ENCODE measurements at places on chromosomes 3 and 15. TPM values are rescaled to one million over a fixed set of nuclear protein-coding genes. Genes with fewer than 3 reads are reported as not detected.
A peak's percentile ranks its signal among the peaks of the same experiment; 100 is the strongest.

DNA sequence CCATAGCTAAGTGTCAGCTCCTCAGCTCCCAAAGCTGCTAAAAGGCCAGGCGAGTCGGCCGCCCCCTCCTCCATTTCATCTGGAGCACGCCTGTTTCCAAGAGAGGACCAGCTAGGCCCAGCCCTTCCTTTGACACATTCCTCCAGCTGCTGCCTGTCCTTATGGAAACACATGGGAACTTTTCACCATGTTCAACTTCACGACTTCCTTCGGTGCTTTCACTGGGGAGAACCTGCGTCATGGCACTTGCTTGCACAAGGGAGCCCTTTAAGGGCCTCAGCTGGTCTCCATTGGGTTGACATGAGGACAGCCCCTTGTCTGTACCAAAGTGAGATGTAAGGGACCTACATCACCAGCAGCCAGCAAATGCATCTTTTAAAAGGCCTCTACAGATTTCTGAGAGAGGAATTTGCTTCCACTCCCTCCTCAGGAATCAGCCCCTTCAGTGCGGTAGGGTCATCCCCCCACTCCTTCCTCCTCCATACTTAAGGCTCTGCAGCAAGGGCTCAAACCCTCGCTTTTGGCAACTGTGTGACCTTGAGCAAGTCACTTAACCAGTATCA is 2.1 kb downstream of the MAGI1 start:
- no peak overlapping the region for H3K27ac ChIP-seq
- no peaks in the 10 kb centered on the region for H3K27me3 ChIP-seq
- H3K36me3 ChIP-seq = no peaks in the 10 kb centered on the region
- peak overlapping the region; percentile 83 for H3K4me3 ChIP-seq
- no peak for DNase-seq
- peaks cover 3% of the 10 kb centered on the region for H3K4me1 ChIP-seq

DNA sequence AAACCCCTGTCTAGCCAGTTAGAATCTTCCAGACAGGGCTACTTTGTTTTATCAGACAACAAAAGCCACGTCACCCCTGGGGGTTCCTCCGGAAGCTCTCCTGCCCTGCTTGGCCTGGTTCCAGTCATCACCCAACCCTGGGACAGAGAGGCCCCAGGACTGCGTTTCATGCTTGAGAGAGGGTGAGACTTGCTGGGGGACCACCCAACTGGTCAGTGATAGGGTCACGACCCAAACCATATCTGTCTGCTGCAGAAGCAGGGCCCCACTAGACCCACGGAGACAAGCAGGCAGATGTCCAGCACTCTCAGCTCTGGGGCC is 1.2 kb downstream of the NT5DC2 start:
- H3K27ac ChIP-seq = peak overlapping the region; percentile 36
- peak overlapping the region; percentile 47 for H3K4me3 ChIP-seq
- DNase-seq = peak; percentile 48
- no peaks in the 10 kb centered on the region for H3K36me3 ChIP-seq
- H3K27me3 ChIP-seq = no peaks in the 10 kb centered on the region

GRCh38 chr3:10289787-10290355 is 2.9 kb downstream of the GHRL start:
- H3K27ac ChIP-seq = no peak overlapping the region
- H3K4me3 ChIP-seq = no peak overlapping the region
- no peaks in the 10 kb centered on the region for H3K36me3 ChIP-seq
- DNase-seq = no peak
- H3K27me3 ChIP-seq = no peaks in the 10 kb centered on the region

- H3K4me1 ChIP-seq = peaks cover 14% of the 10 kb centered on the region
- no peaks in the 10 kb centered on the region for H3K36me3 ChIP-seq
- no peaks in the 10 kb centered on the region for H3K27me3 ChIP-seq
Observed at GRCh38 chr3:61828184-61828874, 267.0 kb downstream of the PTPRG start.

DNA sequence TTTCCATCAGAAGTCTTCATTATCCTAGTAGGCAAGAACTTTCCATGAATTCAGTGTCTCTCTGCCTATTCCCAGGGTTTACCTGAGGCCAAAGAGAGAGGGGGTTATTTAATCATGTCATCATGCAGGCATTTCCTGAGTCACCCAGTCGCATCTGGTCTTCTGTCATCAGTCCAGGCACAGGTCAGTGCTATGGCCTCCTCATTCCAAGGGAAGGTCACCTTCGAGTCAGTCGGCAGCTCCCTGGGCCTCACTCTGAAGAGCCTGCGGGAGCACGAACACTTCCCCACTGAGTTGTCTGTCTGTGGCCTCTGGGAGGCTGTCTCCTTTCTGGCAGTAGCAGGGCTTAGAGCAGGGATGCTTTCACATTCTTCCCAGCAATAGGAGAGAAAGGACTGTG is 26.2 kb upstream of the LRTM1 start:
- no peak for DNase-seq
- H3K36me3 ChIP-seq = no peaks in the 10 kb centered on the region
- H3K4me1 ChIP-seq = no peaks in the 10 kb centered on the region
- H3K27me3 ChIP-seq = no peaks in the 10 kb centered on the region
- H3K27ac ChIP-seq = no peak overlapping the region
- no peak overlapping the region for H3K4me3 ChIP-seq

- DNase-seq = no peak
- H3K27me3 ChIP-seq = no peaks in the 10 kb centered on the region
- H3K36me3 ChIP-seq = no peaks in the 10 kb centered on the region
- no peak overlapping the region for H3K4me3 ChIP-seq
- H3K27ac ChIP-seq = no peak overlapping the region
Observed at GRCh38 chr15:92033314-92033713, 179.8 kb downstream of the SLCO3A1 start.

DNA sequence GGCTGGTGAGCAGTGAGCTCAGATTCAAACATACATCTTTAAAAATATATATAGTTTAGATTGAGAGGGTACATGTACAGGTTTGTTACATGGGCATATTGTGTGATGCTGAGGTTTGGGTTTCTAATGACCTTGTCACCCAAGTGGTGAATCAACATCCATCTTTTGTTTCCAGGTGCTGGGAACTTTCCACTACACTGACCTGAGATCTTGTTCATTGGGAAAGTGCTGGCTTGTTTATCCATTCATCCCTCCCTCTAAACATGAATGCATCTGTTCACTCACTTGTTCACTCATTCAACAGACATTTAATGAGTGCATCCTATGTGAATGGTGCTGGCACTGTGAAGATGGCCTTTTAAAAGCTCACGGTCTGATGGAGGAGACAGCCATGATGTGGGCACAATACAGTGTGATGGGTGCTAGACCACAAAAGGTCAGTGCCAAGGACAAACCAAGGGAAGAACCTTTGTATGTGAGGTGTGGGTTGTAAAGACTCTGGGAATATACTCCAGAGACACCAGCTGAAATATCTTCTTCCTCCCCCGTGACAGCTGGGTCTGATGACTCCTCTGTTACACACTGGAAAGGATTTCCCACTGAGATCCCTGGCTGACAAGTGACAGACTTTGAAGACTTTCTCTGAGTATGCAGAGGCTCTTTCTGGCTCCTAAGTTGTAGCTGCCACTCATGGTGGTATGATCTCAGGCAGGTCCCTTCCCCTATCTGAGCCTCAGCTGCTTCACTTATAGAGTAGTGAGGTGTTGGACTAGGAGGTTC is 16.2 kb upstream of the ITGA11 start:
- H3K27me3 ChIP-seq = no peaks in the 10 kb centered on the region
- no peak overlapping the region for H3K27ac ChIP-seq
- no peaks in the 10 kb centered on the region for H3K36me3 ChIP-seq
- H3K4me3 ChIP-seq = no peak overlapping the region

LAMB2 gene
- total RNA-seq = 538 TPM

GOLGA8S gene
- total RNA-seq = 0.65 TPM

- DNase-seq = no peak
- no peaks in the 10 kb centered on the region for H3K4me1 ChIP-seq
- no peaks in the 10 kb centered on the region for H3K27me3 ChIP-seq
- no peaks in the 10 kb centered on the region for H3K36me3 ChIP-seq
- H3K4me3 ChIP-seq = no peak overlapping the region
Observed at GRCh38 chr3:99402755-99403154, 235.6 kb upstream of the COL8A1 start.

- no peak for DNase-seq
- H3K36me3 ChIP-seq = no peaks in the 10 kb centered on the region
- no peaks in the 10 kb centered on the region for H3K4me1 ChIP-seq
- H3K27ac ChIP-seq = no peak overlapping the region
- no peak overlapping the region for H3K4me3 ChIP-seq
- H3K27me3 ChIP-seq = no peaks in the 10 kb centered on the region
Observed at GRCh38 chr15:25172691-25173090, 217.9 kb downstream of the SNRPN start.

RTP1 gene
- not detected for total RNA-seq

NME9 gene
- 0.43 TPM for total RNA-seq

DUOXA2 gene
- total RNA-seq = not detected

DNA sequence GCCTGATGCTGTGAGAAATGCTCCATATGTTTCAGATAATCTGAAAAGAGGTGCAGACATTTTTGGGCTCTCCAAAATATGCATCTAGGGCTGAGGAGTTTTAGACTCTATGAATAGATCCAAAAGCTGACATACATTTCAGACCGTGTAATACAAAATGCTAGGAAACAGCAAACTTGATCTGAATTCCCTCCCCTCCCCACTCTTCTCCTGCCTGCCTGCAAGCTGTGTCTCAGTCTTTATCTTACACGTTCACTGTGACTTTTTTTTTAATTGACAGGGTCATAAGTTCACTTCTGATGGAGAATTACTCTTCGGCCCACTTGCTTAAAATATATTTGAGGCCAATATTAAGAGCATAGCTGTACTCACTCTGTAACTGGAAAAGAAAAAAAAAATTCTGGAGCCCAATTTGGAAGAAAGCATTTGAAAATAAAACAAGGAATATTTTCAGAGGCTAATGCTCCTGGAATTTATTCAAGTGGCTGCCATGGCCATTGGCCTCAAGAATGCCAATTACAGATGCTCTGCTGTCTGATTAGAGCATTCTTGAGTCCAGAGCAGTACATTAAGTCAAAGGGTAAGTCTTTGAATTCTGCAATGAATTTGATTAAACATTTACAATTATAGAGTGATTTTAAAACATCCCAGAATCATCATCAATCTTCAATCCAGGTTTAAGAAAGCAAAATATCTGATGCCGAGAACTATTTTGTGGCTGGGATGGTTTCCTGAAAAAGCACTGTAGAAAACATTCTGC is 146.2 kb upstream of the SEMA6D start:
- DNase-seq = no peak
- no peak overlapping the region for H3K4me3 ChIP-seq
- no peaks in the 10 kb centered on the region for H3K36me3 ChIP-seq

PPP1R14D gene
- total RNA-seq = not detected

DNA sequence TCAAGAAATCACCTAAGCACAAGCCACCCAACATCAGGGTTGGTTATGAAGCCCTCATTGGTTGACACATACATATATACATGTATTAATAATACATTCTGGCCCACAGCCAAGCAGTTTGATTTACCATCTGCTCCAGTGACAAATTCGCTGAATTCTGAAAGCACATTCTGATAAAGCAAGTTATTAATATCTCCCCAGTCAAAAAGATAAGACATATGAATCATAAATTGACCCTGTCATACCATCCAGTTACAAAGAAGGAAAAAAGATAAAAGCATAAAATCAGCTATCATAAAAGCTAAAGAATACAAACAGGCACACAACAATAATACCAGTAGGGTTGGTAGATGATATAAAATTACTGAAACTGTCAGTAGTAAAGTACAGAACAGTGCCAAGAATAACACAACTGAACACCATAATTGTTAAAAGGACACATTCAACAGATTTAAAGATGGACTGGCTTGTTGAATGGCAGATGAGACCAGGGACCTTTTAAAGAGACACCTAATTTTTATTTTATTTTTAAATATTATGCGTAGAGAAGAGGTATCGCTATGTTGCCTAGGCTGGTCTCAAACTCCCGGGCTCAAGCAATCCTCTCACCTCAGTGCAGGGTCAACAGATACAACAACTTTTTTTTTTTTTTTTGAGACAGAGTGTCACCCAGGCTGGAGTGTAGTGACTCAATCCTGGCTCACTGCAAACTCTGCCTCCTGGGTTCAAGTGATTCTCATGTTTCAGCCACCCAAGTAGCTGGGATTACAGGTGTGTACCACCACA is 7.7 kb downstream of the SNX4 start:
- H3K27ac ChIP-seq = no peak overlapping the region
- H3K36me3 ChIP-seq = no peaks in the 10 kb centered on the region
- no peak overlapping the region for H3K4me3 ChIP-seq
- H3K4me1 ChIP-seq = no peaks in the 10 kb centered on the region
- H3K27me3 ChIP-seq = no peaks in the 10 kb centered on the region
- DNase-seq = no peak

DNA sequence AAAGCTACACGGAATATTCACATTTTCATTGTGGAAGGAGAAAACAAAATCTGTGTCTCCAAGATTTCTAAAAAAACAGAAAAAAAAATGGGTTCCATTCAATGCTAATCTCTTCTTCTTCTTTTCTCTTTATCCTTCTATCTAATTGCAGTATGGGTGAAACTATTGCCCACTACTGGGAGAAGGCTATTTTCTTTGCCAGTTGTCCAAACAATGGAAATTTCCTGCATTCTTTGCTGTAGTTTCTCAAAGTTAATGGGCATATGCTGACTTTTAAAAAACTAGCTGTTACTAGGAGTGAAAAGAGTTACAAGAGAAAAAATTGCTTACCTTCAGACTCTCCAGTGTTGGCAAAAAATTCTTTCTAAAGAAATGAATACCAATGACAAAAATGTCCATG is 179.3 kb upstream of the ANKRD28 start:
- H3K4me3 ChIP-seq = no peak overlapping the region
- H3K27ac ChIP-seq = no peak overlapping the region
- H3K27me3 ChIP-seq = no peaks in the 10 kb centered on the region
- no peak for DNase-seq
- no peaks in the 10 kb centered on the region for H3K36me3 ChIP-seq

DNA sequence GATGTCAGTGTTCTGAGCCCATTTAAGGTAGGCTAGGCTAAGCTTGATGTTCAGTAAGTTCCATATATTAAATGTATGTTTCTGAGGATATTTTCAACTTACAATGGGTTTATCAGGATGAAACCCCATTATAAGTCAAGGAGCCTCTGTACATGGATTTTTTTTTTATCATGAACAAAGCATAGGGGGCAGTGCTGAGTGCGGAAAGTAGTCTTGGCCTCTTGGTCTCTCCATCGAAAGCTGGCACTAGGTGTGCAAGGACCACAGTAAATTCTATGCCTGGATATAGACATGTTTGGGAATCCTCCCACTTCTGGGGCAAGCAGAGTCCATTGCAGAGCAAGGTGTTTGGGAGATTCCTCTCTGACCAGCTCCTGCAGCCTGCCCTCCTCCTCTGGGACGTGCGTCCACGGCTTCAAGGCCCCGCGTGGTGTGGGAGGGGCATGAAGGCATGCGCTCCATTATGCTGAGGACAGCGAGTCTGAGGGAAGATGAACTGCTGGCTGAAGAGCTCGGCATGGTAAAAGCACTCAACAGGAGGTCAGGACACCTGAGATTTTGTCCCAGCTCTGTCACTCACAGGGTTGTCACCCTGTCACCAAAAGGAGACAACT is 122.9 kb upstream of the LIPC start:
- no peaks in the 10 kb centered on the region for H3K36me3 ChIP-seq
- no peaks in the 10 kb centered on the region for H3K4me1 ChIP-seq
- H3K27ac ChIP-seq = no peak overlapping the region

GRCh38 chr3:177641206-177641605 is 443.9 kb upstream of the TBL1XR1 start:
- no peaks in the 10 kb centered on the region for H3K27me3 ChIP-seq
- H3K27ac ChIP-seq = no peak overlapping the region
- H3K4me1 ChIP-seq = no peaks in the 10 kb centered on the region
- no peak overlapping the region for H3K4me3 ChIP-seq

- H3K27me3 ChIP-seq = no peaks in the 10 kb centered on the region
- H3K4me3 ChIP-seq = no peak overlapping the region
- no peaks in the 10 kb centered on the region for H3K36me3 ChIP-seq
- DNase-seq = no peak
- no peak overlapping the region for H3K27ac ChIP-seq
- H3K4me1 ChIP-seq = peaks cover 4% of the 10 kb centered on the region
Observed at GRCh38 chr3:88152841-88153240, 3.1 kb downstream of the C3orf38 start.

Data from ovary (tissue), 10 donors.